ENCODE measurements at places on chromosomes 16 and 17.
A peak's percentile ranks its signal among the peaks of the same experiment; 100 is the strongest.

DNA sequence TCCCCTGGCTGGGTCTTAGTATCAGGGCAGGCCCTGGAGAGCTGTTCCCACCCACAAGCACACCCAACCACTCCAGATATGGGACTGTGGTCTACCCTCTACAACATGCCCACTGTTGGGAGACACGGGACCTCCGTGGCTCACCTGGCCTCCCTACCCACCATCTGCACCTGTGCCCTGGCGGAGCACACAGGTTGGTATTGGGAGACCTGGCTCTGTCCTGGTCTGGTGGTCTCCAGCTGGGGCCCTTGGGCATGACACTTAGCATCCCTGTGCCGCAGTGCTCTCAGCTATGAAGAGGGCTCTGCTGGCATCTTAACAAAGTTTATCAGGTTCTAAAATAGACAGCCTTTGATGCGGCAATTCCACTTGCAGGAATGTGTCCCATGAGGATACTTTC is 5.8 kb downstream of the C16orf95 start:
- no peak for DNase-seq

- DNase-seq: no peak
Measured at GRCh38 chr16:56631197-56631596, 1.3 kb upstream of the MT1M start.

DNA sequence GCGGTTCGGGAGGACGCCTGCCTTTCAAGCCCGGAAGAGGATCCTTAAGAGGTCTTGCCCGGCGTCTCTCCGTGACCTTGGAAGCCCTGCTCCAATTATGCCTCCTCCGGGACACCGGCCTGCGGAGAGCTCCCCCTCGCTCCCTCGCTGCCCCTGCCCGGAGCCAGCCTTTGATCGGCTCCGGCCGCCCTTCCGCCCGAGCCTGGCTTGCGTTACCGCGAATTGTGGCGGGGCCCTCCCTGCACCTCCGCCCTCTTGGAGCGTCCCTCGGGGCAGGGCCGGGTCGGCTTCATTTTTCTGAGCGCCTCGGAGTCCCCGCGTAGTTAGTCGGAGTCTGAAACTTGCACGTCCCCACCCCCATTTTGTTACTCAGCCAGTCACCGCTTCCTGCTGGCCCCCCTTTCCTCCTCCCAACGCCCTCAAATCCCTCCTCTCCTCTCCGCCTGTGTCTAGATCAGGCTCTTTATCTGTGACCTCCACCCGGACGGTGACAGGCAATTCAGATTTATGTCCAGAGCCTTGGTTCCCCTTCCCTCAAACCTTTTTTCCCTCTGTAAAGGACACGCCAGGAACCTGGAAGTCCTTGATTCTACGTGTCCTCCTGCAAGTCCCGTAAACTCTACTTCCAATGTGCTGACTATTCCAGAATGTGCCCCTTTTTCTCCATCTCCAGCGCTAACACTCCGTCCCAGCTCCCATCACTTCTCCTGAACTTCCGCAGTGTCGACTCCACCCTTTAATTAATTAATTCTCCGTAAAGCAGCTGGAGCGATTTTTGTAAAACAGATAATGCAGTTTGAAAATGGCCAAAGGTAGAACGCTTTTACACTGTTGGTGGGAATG is 569 bp upstream of the RABEP2 start:
- peak; percentile 93 for DNase-seq

- peak; percentile 95 for DNase-seq
Measured at GRCh38 chr17:44324571-44325275, at the start of gene SLC25A39. TSS of gene SLC25A39 (minus strand) at chr17:44324823. CDS start at chr17:44323562, 1,261 bp downstream.

- no peak for DNase-seq
Measured at GRCh38 chr16:85557083-85557970, 55.8 kb upstream of the GSE1 start.

DNA sequence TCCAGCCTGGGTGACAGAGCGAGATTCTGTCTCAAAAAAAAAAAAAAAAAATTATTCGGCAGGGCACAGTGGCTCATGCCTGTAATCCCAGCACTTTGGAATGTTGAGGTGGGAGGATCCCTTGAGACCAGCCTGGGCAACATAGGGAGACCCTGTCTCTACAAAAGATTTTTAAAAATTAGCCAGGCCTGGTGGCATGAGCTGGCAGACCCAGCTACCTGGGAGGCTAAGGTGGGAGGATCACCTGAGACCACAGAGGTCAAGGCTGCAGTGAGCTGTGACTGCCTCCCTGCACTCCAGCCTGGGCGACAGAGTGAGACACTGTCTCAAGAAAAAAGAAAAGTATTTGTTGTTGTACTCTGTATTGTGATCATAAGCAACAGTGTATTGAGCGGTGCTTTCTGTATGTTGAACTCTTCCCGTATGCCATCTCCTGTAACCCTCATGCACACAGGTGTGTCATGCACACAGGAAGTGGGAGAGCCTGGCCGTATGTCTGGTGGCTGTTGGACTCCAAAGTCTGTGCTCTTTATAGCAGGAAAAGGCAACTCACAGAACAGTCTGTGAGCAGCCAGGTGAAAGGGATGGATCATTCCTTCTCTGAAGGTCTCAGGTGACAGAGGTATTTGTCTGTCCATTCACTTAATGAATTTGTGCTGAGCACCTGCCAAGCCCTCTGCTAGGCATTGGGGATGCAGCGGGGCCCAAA is 17.1 kb downstream of the CDH1 start:
- no peak for DNase-seq

GRCh38 chr17:17001076-17001777 is 29.3 kb upstream of the TNFRSF13B start:
- no peak for DNase-seq

GRCh38 chr16:85652431-85653221 is 36.1 kb downstream of the GINS2 start:
- DNase-seq: no peak

- peak; percentile 81 for DNase-seq
Measured at GRCh38 chr17:72119873-72120641, 763 bp upstream of the SOX9 start.

GRCh38 chr17:66300956-66301355 is 1.5 kb upstream of the PRKCA start:
- no peak for DNase-seq

DNA sequence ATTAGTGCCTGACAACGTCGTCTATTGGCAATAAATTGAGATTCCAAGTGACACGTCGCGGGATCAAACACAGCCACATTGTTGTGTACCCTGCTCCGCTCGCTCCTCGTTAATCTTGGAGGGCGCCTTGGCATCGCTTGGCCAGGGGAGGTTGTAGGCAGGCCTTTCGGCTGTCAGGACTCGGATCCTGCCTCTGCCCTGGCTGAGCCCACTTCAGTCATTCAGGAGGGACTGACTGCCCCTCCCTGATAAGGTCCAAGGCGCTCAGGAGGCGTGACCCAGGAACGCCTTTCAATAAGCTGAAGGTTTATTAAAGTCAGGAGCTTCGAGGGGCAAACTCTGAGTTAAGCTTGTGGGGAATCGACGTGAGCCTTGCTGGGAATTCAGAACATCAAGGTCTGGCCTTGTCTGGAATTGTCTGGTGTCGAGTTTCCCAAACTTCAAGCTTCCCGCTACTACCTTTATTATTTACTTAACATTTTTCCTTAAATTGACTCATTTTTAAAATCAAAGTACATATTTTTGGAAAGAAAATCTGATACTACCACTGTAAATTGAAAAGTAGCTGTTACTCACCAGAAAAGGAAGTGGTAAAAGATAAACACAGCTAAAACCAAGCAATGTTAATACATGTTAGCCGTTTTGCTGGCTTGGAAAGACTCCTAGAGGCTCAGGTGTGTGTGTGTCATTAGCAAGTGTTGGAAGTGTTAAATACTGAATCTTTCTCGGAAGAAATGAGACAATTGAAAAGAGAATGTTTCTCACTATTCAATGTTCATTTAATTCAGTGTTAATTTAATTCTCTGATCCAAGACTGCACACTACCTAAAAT is 5.3 kb upstream of the IRX3 start:
- DNase-seq: no peak

GRCh38 chr16:70483426-70483825 is 29.0 kb downstream of the FCSK start:
- no peak for DNase-seq

GRCh38 chr16:84822990-84823389 is 3.2 kb downstream of the CRISPLD2 start:
- DNase-seq: no peak

All from suprapubic skin (tissue), 4 donors.